ENCODE measurements at places on chromosomes 6 and 20.

DNA sequence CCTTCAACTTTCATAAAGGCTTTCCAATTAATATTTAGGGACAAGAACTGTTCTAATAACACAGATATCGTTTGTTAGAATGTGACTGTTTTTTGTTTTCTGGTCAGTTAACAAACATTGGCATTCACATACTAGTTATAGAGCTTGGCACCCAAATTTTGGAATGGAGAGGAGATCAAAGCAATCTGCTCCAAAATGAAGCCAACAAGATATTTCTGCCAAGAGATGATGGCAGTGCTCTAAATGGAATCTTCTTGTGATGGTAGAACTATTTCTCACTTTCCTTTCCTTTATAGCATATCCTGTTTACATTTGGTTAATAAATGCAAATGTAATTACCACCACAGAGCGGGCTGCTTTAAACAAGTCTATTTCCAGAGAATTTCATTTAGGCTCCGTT is 208.3 kb upstream of the RIMS1 start:
- no peak for DNase-seq

DNA sequence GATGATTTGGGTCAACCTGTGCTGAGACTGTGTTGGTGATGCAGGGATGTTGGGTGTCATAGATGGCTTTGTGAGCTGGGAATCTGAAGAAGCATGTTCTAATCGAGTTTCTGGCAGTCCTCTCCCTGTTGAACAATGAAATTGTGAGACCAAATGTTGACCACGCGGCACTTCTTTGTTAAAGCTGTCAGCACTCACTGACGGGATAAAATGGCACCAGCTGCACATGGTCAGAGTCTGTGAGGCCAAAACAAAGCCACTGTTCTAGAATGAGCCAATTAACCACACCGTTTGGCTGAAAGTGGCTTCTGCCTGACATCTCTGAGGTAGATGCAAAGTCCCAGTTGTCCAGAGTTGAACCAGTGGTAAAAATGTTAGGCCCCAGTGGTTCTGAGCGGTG is 562.2 kb downstream of the KIF16B start:
- no peak for DNase-seq

GRCh38 chr6:163392533-163392932 is 22.0 kb upstream of the QKI start:
- DNase-seq, result no peak

- no peak for DNase-seq
Observed at GRCh38 chr6:15304337-15305042, 58.6 kb downstream of the JARID2 start.

- DNase-seq, result no peak
Observed at GRCh38 chr6:75449630-75450206, 43.9 kb downstream of the FILIP1 start.

GRCh38 chr20:63876489-63877036 is 11.5 kb downstream of the TPD52L2 start:
- DNase-seq, result no peak

GRCh38 chr6:105359419-105360370 is 43.2 kb downstream of the PREP start:
- DNase-seq, result no peak

DNA sequence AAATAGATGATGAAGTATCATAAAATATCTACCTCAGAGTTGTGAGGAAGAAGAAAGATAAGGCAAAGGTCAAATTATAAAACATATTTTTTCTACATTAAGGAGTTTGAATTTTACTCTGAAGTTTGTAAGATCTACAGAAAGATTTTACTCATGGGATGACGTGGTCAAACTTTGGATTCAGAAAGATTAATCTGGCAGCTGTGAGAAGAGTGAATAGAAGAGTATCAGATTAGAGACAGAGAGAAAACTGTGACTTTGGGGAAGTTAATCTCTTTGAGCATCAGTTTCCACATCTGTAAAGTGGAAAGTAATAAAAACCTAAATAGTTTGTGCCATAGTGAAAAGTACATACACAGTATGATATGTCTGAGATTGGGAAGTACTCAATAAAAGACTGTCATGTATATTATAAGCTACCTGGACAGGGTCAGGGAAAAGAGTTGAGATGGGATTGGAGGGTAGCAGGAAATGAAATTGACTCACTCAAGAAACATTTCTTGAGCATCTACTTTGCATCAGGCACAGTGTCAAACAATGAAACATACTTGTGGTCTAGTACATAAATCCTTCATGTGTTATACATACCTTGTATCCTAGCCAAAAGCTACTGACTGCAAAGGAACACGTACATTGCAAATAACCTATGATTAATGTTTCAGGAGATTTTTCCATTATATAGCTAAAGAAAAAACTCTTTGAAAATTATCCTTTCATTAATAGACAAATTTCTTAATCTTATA is 222.1 kb downstream of the TMEM200A start:
- DNase-seq, result no peak

- DNase-seq, result no peak
Observed at GRCh38 chr6:95352064-95352795, 225.1 kb upstream of the MANEA start.

- no peak for DNase-seq
Observed at GRCh38 chr6:166436195-166437139, 53.7 kb upstream of the MPC1 start.

- DNase-seq, result no peak
Observed at GRCh38 chr6:149899926-149900619, 2.2 kb upstream of the RAET1E start.

DNA sequence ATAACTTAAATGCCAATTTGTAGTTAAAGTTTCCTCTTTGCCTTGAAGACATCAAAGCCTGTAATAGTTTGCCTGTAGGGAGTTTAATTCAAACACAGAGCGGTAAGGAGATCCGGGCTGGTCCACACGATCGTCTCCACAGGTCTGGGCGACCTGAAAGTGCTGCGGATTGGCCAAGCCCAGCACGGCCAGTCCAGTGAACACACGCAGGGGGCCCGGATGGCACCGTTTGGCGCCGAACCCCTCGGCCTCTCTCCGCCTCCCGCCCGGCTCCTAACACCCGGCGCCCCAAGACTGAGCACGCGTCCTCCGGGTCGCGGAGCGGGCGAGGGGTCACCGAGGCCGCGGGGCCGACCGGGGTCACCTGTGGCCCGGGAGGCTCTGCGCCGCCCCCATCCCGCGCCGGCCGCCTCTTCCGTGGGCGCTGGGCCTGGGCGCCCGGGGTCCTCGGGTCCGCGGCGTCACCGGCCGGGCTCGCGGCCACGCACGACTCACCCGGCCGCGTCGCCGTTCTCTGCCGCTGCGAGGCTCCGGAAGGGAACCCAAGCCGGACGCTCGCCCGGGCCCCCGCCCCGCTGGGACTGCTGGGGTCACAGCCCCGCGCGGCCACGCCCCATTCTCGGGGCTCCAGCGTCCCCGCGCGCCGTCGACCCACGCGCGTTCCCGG is 481 bp downstream of the SERPINB6 start:
- peak; percentile 67 for DNase-seq
